ENCODE measurements at places on chromosomes 13 and 19.

DNA sequence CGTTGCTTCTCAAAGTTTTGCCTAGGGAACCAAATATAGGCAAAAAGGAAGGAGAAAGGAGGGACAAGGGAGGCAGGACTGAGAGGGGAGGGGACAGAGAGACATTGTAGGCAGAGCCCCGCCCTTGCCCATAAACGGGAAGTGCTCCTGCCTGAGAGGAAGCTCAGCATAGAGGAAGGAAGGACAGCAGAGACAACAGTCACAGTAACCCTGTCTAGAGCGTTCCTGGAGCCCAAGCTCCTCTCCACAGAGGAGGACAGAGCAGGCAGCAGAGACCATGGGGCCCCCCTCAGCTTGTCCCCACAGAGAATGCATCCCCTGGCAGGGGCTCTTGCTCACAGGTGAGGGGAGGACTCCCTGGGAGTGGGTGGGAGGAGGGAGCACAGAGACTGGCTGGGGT lies at the start of gene CEACAM21:
Gene CEACAM21 (plus strand): TSS at position 169 of the 400 bp plus-strand sequence. CDS start 109 bp downstream, at position 278.
- no peak for DNase-seq

GRCh38 chr19:41796362-41796761 lies at the start of gene CEACAM3:
Gene CEACAM3, plus strand, starts transcription at chr19:41796587. Its CDS starts 91 bp downstream, at chr19:41796678.
- DNase-seq: no peak

DNA sequence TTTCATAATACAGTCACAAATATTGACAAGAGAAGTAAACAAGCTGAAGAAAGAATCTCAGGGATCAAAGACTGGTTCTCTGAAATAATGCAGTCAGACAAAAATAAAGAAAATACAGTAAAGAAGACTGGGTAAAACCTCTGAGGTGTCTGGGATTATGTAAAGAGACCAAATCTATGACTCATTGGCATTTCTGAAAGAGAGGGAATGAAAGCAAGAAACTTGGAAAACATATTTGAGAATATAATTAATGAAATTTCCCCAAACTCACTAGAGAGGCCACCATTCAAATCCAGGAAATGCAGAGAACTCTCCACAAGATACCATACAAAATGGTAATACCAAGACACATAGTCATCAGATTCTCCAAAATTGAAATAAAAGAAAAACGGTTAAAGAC lies 53.0 kb upstream of the GPC6 start:
- no peak for DNase-seq

DNA sequence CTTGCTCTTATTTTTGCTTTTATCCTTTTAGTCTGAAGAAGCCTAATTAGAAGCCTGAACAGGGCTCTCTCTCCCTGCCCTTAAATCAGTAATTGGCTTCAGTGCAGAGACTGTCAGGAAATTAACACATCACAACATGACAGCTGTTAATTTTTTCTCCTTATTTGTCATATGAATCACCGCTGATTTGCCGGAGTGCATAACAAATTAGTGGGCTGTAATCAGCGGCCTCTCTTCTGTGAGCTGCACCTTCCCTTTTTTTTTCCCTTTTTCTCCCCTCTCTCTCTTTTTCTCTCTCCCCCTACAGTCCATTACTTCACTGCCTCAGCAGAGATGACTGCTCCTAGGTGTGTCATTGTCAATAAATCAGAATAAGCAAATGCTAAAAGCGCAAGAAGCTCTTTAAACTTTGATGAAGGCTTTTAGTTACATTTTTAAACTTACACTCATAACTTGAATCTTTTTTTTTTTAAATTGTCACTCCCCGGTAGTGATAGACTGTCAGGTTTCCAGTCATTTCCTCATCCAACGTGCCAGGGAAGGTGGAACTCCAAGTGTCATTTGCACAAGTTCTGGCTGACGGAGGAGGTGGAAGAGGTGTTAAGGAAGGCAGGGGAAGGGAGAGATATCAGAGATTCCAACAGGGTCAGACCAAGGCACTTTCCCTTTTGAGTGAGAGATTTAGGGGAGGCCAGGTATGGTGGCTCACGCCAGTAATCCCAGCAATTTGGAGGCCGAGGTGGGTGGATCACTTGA lies 197.1 kb upstream of the TSHZ3 start:
- no peak for DNase-seq

DNA sequence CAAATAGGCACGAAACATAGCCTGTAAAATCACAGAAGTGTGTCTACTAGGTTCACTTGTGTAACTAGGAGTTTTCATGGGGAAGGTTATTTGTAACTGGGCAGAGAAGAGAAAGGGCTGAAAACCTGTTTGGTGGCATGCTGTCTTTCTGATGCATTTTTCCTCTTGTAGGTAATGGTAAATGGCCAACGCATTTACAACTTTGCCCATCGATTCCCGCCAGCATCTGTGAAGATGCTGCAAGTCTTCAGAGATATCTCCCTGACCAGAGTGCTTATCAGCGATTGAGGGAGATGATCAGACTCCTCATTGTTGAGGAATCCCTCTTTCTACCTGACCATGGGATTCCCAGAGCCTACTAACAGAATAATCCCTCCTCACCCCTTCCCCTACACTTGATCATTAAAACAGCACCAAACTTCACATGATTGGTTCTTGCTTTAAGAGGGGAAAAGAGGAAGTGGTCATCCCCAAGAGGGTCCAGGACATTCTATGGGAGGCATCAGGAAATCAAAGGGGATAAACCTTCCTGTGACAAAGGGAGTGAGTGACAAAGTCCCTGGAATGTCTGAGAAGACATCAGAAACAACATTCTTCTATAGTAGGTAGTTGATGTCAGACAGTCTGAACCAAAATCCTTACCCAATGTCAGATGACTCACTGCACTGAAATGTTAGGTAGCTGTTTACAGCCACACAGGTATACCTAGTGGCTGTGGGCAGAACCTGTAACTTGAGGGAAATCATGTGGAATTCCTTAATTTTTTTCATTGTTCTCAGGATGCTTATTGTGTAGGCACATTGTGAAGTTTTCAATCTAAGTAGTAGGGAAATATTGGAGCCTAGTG lies 5.0 kb downstream of the LGALS14 start:
- DNase-seq: no peak
